ENCODE measurements at places on chromosomes 12 and 14. TPM values are rescaled to one million over a fixed set of nuclear protein-coding genes. Genes with fewer than 3 reads are reported as not detected.

DNA sequence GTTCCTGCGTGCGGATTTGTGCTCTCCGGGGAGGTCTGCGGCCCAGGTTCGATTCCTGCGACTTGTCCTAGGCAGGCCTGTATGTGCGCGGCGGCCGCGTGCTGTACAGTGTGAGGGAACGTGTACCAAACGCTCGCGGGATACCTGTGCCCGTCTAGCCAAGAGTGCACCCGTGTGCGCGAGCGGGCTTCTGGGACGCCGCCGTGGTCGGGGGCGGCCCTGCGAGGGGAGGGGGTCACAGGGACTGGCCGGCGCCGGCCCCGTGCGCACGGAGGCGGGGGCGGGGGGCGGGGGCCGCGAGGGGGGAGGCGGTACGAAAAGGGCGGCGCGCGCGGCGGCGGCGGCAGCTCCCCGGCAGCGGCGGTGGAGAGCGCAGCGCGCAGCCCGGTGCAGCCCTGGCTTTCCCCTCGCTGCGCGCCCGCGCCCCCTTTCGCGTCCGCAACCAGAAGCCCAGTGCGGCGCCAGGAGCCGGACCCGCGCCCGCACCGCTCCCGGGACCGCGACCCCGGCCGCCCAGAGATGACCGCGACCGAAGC lies at the start of gene DLK1:
Gene DLK1 (plus strand): TSS at position 343 of the 536 bp plus-strand sequence. CDS start 177 bp downstream, at position 520.
- DNase-seq, result no peak

The PTCSC3 gene
- not detected for total RNA-seq

DNA sequence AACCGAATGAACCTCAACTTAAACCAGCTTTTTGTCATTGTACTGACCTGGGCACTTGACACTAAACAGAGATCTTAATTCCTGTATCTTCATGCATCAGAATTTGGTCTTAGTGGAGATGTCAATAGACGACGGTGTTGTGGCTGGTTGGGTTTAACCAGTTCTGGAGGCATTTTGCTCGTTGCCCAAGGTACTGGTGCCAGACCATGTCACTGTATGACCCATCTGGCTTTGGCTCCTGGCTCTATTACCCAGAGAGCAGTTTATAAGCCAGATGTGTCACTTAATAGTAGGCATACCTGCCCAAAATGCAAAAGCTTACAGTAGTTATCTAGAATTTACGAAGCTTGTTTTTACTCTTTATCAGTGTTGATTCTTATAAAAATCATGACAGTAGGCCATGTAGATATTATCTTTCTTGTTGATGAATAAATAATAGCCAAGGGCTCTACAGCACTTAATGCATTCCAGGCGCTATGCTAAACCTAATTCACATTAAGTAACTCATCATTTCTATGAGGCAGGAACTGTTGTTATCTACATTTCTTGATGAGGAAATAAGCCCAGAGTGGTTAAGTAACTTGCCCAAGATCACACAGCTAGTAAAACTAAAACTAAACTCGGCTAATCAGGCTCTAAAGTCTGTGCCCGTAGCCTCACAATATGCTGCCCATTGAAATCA lies 179.7 kb upstream of the HIF1A start:
- no peak for DNase-seq

DNA sequence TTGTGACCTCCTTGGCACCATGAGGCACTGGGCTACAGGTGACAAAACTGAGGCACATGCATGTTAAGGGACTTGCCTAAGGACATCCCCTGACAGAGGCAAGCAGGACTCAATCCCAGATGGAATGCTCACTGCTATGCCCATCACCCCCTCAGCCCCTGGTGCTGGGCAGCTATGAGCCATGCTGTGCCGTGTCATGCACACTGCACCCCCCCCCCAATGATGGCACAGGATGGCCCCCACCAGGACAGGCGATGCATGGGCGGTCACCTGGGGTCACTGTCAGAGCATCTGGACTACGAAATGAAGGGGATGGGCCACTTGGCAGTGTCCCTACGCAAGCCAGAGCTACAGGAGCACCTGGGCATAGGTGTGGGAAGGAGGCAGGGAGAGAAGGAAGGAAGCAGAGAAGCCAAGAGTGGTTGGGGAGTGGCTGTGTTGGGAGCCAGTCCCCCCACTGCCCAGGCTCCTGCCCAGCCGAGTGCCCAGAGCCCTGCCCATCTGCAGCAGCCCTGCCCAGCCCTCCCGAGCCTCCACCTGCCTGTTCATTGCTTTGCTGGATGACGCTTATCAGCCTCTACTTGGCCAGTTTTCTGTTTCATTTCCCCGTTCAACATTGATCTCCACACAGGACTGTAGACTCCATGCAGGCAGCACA lies 84.9 kb upstream of the DIO3 start:
- DNase-seq, result no peak

DNA sequence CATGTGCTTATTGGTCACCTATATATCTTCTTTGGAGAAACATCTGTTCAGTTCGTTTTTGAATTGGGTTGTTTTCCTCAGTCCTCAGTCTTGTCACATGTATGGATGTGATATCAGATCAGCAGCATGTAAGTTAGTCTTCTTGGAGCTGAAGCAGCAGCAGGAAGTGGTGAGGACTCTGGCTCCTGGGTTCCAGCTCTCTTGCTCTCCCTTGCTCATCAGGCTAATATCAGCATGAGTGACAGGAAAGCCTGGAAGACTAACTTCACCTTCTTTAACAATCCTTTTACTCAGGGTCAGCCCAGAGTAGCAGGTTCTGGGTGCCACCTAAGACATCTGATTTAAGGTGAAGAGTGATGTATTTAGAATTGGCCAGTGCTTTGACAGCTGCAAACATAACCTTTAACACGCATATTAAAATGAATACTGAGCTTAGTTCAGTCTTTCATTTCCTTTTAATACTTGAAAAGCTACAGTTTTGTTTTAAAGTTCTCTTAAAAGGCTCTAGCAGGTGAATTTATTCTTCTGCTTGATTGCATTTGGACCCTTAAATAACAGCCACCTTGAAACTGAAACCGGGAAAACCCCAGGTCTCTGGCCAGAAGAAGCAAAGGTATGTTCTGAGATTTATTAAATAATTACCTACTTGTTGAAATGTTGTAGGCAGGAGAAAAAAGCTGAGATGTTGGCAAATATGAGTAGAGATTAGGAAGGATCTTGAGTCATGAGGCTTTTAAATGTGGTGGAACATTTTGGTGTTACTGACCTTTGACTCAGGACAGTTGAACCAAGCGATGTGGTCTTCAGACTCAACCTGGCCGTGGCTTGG lies 54.3 kb downstream of the DRAM1 start:
- no peak for DNase-seq

DNA sequence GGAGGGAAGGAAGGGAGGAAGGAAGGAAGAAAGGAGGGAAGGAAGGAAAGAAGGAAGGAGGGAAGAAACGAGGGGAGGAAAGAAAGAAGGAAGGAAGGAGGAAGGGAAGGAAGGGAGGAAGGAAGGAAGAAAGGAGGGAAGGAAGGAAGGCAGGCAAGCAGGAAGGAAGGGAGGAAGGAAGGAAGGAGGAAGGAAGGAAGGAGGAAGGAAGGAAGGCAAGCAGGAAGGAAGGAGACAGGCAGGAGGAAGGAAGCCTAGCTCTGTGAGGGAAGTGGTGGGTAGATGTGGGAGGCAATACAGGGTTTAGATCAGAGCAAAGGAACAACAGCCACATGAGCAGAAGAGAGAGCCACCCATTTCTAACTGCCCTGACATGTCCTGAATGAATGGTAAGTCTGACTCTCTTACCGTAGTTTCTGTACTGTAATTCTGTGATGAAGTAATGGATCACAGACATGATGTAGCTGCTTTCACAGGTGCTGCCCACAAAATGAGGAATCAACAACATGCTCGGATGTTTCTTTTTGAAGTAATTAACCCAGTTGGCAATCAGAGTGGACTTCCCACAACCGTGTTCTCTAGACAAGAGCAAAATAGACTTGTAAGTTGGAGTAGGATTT lies 24.4 kb upstream of the HSP90B1 start:
- DNase-seq, result no peak

GRCh38 chr12:52181746-52182145 lies 10.1 kb downstream of the KRT80 start:
- no peak for DNase-seq

- no peak for DNase-seq
These were observed 208.3 kb downstream of the GXYLT1 start for GRCh38 chr12:41936333-41936732.

DNA sequence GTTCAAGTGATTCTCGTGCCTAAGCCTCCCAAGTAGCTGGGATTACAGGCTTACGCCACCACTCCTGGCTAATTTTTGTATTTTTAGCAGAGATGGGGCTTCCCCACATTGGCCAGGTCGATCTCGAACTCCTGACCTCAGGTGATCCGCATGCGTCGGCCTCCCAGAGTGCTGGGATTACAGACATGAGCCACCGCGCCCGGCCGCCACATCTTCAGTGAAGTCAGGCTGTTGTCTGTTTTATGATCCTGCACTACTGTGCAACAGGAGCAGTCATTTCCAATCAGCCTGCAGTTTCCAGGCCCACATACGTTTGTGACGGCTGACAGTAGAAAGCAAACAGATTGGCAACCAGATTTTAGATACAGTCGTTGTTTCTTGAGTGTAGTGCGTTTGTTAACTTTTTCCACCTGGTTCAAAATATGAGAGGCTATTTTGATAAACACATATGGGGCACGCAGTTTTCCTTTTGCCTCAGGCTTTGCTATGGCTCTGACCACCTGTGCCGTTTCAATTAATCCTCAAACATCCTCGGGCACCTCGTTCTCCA lies 74.8 kb downstream of the LGMN start:
- no peak for DNase-seq

GRCh38 chr12:10641735-10642500 lies 28.5 kb upstream of the MAGOHB start:
- DNase-seq, result no peak

The RBM19 gene
- total RNA-seq, result 79.9 TPM

The SYT1 gene
- 0.39 TPM for total RNA-seq

- no peak for DNase-seq
These were observed 159.7 kb upstream of the EGLN3 start for GRCh38 chr14:34110531-34110930.

- no peak for DNase-seq
These were observed 20.5 kb downstream of the SOAT2 start for GRCh38 chr12:53123578-53124351.

The FAM186B gene
- 0.93 TPM for total RNA-seq

DNA sequence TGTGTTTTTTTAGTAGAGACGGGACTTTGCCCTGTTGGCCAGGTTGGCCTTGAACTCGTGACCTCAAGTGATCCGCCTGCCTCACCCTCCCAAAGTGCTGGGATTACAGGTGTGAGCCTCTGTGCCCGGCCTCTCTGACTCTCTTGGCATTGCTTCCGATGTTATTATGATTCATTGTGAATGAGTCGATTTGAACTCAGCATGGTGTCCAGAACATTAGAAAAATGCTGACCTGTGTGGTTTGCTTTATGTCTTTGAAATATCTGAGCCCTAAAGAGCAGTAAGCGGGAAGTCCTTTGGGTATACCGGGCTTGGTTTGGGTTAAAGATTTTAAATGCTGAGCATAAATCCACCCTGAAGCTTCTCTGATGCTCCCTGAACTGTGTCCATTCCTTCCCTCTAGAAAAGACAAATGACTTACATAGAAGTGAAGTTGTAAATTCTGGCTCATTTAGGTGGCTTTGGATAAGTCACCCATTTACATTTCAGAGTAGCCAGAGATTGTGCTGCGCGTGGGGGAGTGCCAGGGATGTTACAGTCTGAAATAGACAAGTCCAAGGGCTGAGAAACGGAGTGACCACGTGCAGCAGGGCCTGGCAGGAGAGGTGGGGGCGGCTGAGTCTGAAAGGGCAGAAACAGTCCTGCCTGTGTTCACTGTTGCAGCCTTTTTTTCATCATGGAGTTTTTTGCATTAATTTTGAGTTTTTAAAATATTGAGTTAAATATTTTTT lies 39.6 kb downstream of the SLC15A4 start:
- no peak for DNase-seq

The MCRS1 gene
- 82.2 TPM for total RNA-seq

The PRH1 gene
- total RNA-seq, result 27.6 TPM

DNA sequence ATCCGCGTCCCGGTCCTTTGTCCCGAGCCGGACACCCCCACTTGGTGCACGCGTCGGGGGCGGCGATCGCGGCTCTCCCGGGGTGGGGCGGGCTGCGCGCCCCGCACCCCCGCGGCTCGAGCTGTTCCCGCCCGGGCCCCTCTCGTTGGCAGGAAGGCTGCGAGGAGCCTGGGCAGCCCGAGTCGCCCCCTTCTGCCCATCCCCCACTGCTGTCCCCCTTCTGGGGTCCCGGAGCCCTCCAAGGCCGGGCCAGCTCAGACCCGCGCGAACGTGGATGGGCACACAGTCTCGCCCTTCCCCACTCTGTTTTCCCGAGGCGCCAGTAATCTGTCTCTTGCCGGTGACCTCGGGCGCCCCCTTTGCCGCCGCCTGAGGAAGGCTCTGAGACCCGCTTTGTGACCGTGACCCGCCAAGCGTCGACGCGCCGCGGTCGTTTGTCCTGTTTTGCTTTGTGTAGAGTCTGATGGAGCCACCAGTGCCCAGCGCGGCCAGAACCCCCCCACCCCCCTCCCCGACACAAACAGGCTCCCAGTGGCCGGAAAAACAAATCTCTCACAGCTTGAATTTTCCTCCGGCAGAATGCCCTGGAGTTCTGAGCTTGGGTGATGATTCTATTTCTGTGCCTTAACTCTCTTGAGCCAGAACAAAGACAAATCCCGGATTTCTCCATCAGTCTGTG lies 610 bp downstream of the C14orf132 start:
- DNase-seq, result no peak

The ATL1 gene
- 1.4 TPM for total RNA-seq

The PRKAG1 gene
- total RNA-seq, result 55.3 TPM

- no peak for DNase-seq
These were observed 57.1 kb downstream of the VWF start for GRCh38 chr12:6067152-6067916.

The SOAT2 gene
- total RNA-seq, result not detected

DNA sequence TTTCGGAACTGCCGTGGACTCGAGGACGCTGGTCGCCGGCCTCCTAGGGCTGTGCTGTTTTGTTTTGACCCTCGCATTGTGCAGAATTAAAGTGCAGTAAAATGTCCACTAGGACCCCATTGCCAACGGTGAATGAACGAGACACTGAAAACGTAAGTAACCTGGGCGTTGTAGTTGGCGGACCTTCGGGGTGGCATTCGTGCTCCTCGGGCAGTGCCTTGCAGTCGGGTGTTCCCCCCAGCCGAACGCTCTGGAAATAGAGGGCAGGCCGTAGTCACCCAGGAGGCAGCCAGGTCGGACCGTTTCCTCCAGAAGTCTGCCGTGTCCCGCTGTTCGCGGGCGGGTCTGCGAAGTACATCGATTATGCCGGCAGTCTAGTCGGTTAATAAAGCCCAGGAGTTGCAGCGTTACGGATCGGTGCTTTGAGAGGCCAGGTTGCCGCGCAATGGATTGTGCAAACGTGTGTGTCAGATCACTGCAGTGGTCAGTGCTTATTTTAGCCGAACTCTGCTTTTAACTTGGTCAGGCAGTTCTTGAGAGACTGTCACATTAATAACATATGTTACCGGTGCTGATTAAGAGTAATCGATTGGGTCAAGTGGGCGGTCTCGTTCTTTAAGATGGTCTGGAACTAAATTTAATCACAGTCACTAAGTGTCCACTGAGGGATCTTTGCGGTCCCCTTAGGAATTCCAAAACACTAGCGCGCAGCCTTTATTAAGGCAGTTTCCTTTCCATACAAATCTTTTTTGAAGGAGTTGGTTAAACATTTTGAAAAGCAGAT lies 906 bp downstream of the MARK3 start:
- DNase-seq, result peak; percentile 38

GRCh38 chr12:50102646-50103309 lies 1.0 kb upstream of the GPD1 start:
- no peak for DNase-seq

The OLR1 gene
- total RNA-seq, result not detected

- no peak for DNase-seq
These were observed 17.5 kb downstream of the STON2 start for GRCh38 chr14:81382517-81383225.

Measured in activated B cell treated with CpG ODN at 0.5 μM for 24 hours (primary cell).